ENCODE measurements at places on chromosomes 6 and 20.

- no peak for DNase-seq
Measured at GRCh38 chr6:46923476-46923875, 1.7 kb upstream of the ADGRF5 start.

GRCh38 chr6:138944412-138944811 is 43.6 kb downstream of the REPS1 start:
- DNase-seq, result no peak

- DNase-seq, result no peak
Measured at GRCh38 chr6:118288355-118289124, 259.6 kb upstream of the PLN start.

DNA sequence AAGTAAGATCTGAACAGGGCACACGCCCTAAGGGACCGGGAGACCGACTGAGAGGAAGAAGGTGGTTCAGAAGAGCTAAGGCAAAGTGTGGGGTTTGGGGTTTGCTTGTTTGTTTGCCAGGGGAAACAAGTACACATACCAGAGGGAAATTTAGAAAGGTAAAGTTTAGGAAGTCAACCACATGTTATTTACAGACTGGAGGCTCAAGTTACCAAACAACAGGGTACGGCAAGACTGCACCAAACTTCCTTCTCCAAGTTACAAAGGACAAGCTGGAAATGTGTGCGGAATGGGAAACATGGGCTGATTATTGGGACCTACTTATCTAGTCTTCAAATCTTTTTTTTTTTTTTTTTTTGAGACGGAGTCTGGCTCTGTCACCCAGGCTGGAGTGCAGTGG is 11.2 kb downstream of the PREP start:
- no peak for DNase-seq

DNA sequence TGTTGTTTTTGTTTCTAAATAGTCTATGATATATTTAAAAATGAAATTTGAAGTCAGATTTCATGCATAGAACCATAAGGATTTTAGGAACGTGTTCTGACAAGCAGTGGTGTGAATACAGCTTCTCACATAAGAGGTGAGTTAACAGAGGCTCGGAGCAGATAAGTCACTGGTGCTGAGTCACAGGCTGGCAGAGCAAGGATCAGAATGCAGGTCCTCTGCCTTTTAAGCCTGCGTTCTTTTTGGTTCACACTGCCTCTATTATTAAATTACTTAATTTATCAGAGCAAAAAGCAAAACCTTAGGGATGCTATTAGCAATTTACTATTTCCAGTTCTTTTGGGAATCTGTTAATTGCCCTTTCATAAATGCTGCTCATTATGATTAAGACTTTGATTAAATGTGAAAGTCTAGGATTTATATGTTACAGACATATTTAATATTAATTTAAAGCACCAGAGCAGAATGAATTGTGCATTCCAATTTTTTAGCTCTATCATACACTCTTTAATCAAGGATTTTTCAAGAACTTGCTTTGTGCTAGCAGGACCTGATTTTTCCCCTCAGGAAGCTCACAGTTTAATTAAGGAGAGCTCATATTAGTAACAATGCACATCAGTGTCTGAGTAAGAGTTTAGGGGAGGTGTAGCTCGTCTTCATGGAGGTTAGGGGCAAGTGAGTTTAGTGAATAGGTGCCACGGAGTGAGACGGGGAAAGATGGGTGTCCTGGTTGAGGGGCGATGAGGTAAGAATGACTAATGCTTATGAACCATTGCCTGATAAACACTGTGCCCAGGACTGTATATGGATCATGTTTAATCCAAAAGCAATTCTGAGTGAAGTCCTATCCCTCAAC is 212.7 kb upstream of the AGPAT4 start:
- DNase-seq, result no peak

- no peak for DNase-seq
Measured at GRCh38 chr6:167933847-167934246, 63.6 kb upstream of the KIF25 start.

GRCh38 chr6:70797625-70798024 is 129.9 kb downstream of the SMAP1 start:
- no peak for DNase-seq

GRCh38 chr6:108113557-108114519 is 39.3 kb upstream of the OSTM1 start:
- DNase-seq, result peak; percentile 3

DNA sequence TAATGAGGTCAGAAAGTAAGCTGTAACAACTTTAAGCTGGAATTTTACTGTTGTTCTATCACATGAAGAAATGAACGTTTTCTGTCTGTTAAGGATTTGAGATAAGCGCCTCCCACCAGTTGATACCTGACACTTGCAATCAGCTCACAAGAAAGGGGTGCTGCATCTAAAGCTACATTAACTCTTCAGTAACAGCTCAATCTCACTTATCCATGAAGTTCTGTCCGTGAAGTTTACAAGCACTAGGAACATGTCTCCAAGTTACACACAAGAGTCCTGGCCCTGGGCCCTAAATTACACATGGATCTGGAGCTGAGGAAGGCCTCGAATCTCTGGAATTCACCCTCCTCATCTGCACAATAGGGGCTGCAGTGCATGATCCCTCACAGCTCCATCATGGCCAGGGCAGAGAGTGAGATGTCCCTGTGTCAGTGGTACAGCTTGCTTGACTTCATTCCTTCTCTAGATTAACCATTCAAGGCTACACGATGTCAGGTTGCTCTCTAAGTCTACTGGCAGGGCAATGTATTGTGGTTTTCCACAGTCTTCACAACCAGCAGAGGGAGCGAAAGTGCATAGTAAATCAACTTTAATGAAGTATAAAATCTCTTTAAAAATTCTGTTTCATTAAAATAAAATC is 182.4 kb upstream of the MCHR2 start:
- DNase-seq, result no peak

DNA sequence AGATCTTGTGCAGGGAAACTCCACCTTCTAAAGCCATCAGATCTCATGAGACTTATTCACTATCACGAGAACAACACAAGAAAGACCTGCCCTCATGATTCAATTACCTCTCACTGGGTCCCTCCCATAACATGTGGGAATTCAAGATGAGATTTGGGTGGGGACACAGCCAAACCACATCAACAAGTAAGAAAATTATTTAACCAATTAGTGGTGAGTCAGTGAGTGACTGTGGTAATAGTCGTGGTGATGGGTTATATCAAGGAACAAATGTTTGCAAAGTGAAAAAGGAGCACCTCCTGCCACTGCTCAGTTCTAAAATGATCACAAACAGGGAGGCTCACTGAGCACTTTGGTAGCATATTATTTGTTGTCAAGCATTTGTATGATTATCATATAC is 20.6 kb downstream of the EPM2A start:
- DNase-seq, result no peak

DNA sequence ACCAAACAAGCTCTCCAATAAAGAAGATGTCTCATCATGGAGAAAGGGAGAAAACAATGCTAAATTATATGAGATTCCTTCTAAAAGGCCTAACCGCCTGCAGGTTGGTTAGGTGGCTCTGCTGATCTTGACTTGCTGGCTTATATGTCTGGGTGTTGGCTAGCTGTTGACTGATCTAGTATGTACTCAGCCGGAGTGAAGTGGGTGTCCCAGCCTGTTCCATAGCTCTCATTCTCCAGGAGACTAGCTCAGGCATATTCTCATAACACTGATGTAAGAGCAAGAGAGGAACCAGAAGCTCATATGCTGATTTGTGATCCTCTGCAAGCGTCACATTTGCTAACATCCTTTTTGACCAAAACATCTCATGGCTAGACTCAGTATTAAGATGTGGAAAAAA is 473.0 kb downstream of the BMP2 start:
- DNase-seq, result no peak

DNA sequence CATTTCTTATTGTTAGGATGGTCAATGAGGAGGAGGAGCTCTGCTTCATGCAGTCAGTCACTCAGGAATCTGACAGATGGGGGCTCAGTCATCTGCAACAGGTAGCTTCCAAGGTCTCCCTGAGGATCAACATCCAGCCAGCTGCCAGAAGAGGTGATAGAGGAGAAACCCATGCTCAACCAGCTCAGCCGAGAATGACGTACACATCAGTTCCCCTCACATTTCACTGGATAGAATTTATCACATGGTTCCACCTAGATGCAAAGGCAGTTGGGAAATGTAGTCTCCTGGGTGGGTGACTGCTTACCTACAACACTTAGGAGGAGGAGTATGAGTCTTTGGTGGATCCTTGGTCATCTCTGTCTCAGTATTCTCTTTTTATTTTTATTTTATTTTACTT is 144.5 kb downstream of the CEBPB start:
- DNase-seq, result peak; percentile 66

Measured in NCI-H345 (cell line).